Panc1 (cell line): ENCODE measurements at places on chromosomes 12 and 14.

- DNase-seq: no peak
Observed at GRCh38 chr12:51441583-51441982, 17.0 kb downstream of the SLC4A8 start.

- peak; percentile 24 for DNase-seq
Observed at GRCh38 chr12:81627336-81628189, 131.6 kb downstream of the PPFIA2 start.

GRCh38 chr12:68148261-68148951, 11.1 kb downstream of the IFNG start:
- no peak for DNase-seq

DNA sequence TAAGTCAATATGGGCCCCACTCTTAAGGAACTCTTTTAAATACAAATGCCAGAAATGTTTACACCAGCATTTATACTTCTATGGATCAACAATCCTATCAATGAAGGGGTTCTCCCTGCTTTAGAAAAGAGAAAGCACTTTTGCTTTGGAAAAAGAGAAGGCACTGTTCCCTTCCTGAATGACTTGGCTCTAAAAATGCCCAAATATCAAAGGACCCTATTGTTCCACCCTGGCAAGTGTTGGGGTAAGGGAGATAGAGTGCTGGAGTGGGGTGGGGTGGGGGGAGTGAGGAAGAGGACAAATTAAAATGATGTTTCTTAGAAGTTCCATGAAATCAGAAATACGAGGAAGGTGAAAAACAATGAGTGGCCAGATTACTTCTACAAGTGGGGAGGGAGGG, 131.6 kb upstream of the GRIN2B start:
- no peak for DNase-seq
